Activated T-cell treated with anti-CD3 and anti-CD28 coated beads for 24 hours (primary cell): ENCODE measurements at places on chromosomes 6 and 20.

DNA sequence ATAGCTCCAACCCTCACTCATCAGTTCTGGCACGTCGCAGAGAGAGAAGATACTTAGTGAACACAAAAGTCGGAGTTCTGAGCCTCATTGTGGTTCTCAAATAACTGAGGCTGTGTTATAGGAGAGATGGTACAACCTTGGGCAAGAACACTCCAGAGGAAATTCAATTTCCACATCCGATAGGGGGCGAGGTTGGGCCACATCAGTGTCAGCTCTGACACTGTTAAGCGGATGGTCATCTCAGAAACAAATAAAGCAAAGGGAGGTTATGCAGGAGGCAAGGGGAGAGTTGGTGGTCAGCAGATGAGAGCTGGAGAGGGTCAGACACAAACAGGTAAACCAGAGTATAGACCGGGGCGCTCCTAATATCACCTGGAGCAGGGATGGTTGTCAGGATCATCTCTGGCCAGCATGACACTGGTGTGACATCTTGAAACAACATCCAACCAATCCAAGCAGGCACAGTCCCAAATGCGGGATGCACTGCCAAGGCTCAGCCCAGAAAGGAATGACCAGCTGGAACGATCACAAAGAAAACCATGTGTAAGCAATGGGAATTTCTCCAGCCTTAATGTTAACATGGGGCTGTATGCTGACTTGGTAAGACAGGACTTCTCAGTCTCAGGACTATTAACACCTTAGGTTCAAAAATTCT is 331.8 kb downstream of the HACE1 start:
- DNase-seq, result no peak

- DNase-seq, result no peak
Observed at GRCh38 chr6:170174771-170175643, 115.9 kb downstream of the DLL1 start.

DNA sequence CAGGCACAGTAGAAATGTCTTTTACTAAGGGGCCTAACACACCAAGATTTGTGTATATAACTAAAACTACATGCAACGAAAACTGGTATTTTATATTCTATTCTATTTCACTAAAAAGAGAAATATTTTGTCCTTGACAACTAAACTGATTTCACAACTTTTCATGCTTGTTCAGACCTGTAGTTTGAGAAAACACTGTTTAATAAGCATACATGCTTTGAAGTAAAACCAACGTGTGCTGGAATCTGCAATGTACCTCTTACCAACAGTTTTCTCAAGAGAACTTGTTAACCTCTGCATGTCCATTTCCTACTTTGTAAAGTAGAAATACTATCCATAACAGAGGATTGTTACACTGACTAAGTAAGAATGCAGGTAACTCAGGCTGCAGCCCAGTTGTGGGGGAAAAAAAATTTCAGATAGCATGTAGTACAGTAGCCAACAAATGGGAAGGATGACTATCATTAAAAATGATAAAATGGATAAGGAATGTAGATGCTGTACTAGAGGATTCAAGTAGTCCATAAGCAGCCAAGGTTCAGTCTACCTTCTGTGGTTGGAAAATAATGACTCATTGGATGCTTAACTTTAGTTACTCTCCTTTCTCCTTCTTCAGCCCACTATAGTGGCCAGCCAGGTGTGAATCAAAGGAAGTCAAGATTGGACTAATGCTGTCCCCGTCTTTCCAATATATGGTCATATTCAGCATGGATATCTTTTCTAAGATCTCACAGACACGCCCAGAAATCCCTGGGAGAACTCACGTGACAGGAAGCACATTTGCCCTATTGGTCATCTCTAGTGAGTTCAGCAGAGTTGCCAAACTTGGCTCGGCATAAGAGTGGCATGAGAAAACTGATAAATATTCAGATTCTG is 65.2 kb downstream of the HFE start:
- DNase-seq, result no peak

GRCh38 chr20:48739395-48740291 is 88.2 kb downstream of the PREX1 start:
- DNase-seq, result no peak

GRCh38 chr6:16712255-16712930 is 48.9 kb downstream of the ATXN1 start:
- DNase-seq, result no peak

GRCh38 chr6:97714772-97715171 is 431.8 kb upstream of the MMS22L start:
- DNase-seq, result no peak

GRCh38 chr6:125509477-125509876 is 207.7 kb upstream of the HDDC2 start:
- no peak for DNase-seq
